ENCODE measurements at places on chromosomes 6 and 20. TPM values are rescaled to one million over a fixed set of nuclear protein-coding genes. Genes with fewer than 3 reads are reported as not detected.

DNA sequence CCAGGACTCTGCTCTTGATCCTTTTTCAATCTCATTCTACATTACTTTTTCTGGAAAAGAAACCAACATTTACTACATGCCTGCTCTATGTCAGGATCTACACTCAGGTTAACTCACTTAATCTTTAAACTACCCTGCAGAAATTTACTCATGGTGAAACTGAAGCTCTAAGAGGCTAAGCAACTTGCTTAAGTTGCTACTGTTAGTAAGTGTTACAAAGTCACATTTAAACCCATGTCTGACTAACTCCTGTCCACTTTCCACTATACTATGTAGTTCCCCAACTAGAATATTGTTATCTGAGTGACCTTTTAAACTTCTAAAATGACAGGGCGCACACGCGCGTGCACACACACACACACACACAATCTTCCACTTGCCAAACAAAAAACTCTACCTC lies 5.0 kb downstream of the CEP162 start:
- no peak for DNase-seq

DNA sequence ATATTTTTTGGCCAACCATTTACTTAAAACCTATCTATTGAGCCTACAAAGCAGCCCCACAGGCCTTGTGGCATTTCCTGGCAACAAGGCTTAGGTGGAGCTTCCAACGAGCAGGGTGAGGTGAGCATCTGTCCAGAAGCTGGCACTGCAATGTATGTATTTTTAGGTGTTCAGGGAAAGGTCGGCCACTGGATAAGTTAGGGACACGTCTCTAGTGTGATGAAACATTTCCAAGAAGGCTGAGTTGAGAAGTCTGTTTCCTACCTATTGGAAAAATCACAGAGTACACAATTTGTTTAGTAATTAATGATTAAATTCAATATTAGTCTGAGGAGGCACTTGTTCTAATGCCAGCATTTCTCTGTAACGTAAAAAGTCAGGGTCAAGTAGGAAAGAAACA lies 17.8 kb upstream of the RCAN2 start:
- no peak for DNase-seq

GRCh38 chr6:105223242-105223641 lies 43.4 kb upstream of the POPDC3 start:
- DNase-seq = no peak

DNA sequence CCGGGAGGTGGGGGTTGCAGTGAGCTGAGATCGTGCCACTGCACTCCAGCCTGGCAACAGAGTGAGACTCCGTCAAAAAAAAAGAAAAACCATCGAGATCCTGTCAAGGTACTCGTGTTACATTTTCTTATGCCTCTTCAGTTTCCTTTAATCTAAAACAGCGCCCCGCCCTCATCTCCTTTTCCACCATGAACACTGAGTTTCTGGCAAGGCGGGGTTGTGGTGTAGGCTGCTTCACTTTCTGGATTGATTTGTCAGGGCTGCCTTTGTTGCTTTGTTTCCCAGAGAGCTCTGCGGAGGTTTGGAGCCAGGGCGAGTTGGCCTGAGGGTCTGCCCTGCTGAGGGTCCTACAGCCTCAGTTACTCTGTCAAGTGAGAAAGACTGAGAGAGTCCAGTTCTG lies 8.9 kb downstream of the ITPR3 start:
- no peak for DNase-seq

The SPATS1 gene
- not detected for total RNA-seq

Measured in Daoy (cell line).